ENCODE measurements at places on chromosomes 3 and 15. TPM values are rescaled to one million over a fixed set of nuclear protein-coding genes. Genes with fewer than 3 reads are reported as not detected.

The UCN2 gene
- total RNA-seq, result not detected

The RASSF1 gene
- total RNA-seq, result 14.1 TPM

The UBA7 gene
- total RNA-seq, result 6.6 TPM

The STRC gene
- total RNA-seq, result 1.6 TPM

The B3GALNT1 gene
- total RNA-seq, result 88.3 TPM

The TEX55 gene
- total RNA-seq, result not detected

The IL17RE gene
- total RNA-seq, result 0.31 TPM

The TOPBP1 gene
- 89.2 TPM for total RNA-seq

The SLC24A5 gene
- total RNA-seq, result not detected

The GOLGA6L7 gene
- total RNA-seq, result not detected

The TRPM1 gene
- total RNA-seq, result not detected

The DCLK3 gene
- total RNA-seq, result 10.3 TPM

The TRIM42 gene
- not detected for total RNA-seq

The ZDHHC23 gene
- total RNA-seq, result 18.8 TPM

The PARP15 gene
- under 0.01 TPM for total RNA-seq

The CHRNA7 gene
- total RNA-seq, result 8.8 TPM

The FGF7 gene
- 0.94 TPM for total RNA-seq

The SAMD7 gene
- not detected for total RNA-seq

The TGM4 gene
- total RNA-seq, result not detected

The MESP1 gene
- total RNA-seq, result 2.2 TPM

The TMIE gene
- total RNA-seq, result 4.1 TPM

The NLGN1 gene
- 113 TPM for total RNA-seq

The PLAAT1 gene
- total RNA-seq, result 7.8 TPM

The CEMIP gene
- 1.6 TPM for total RNA-seq

The TICRR gene
- 6.6 TPM for total RNA-seq

Data from parietal lobe (tissue), 2 donors.